ENCODE measurements at places on chromosomes 2 and 18. TPM values are rescaled to one million over a fixed set of nuclear protein-coding genes. Genes with fewer than 3 reads are reported as not detected.

- no peaks in the 10 kb centered on the region for H3K36me3 ChIP-seq
- no peaks in the 10 kb centered on the region for H3K27me3 ChIP-seq
- H3K4me3 ChIP-seq: no peak overlapping the region
These were observed 13.9 kb upstream of the TANK start for GRCh38 chr2:161146209-161146775.

DNA sequence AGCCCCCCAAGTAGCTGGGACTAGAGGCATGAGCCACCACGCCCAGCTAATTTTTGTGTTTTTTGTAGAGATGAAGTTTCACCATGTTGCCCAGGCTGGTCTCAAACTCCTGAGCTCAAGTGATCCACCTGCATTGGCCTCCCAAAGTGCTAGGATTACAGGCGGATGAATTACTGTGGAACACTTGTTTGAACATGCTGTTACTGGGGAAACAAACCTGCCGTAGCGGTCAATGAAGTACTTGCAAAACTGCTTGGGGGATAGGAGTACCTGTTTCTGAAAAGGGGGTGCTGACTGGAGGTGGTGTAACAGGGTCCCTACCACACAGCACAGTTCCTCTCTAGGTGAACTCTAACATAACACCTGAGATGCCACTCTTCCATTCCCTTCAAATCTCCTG is 5.9 kb upstream of the IMPACT start:
- H3K4me3 ChIP-seq: no peak overlapping the region
- H3K4me1 ChIP-seq: no peaks in the 10 kb centered on the region
- peaks cover 78% of the 10 kb centered on the region for H3K27me3 ChIP-seq
- no peak for DNase-seq

TCF4 gene
- 101 TPM for total RNA-seq

- no peak overlapping the region for H3K27ac ChIP-seq
- DNase-seq: no peak
- no peaks in the 10 kb centered on the region for H3K27me3 ChIP-seq
- H3K4me3 ChIP-seq: no peak overlapping the region
These were observed 10.0 kb downstream of the FOXI3 start for GRCh38 chr2:88442473-88442872.

DNA sequence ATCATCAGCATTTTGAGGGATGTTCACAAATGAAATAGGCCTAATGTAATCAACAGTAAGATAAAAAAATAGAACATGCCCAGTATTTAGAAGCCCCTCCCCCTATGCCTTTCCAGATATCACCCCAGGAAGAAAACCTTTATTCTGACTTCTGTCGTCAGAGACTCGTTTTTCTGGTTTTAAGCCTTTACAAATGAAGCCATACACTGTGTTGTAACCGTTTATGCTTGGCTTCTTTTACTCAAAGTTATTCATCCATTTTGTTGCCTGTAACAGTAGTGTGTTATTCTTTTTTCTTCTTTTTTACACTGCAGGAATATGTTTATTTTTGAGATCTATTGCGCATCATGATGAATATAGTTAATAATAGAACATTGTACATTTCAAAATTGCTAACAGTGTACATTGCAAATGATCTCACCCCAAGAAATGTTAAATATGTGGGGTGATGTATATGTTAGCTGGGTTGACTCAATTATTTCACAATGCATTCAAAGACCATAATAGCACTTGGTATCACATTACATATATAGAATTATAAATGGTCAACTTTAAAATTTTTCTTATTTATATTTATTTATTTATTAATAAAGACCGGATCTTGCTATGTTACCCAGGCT is 28.1 kb upstream of the PNPT1 start:
- no peak overlapping the region for H3K4me3 ChIP-seq
- DNase-seq: no peak
- no peaks in the 10 kb centered on the region for H3K36me3 ChIP-seq
- no peaks in the 10 kb centered on the region for H3K4me1 ChIP-seq
- no peak overlapping the region for H3K27ac ChIP-seq
- no peaks in the 10 kb centered on the region for H3K27me3 ChIP-seq

- H3K27ac ChIP-seq: peak overlapping the region; percentile 74
- peaks cover 4% of the 10 kb centered on the region for H3K36me3 ChIP-seq
- H3K27me3 ChIP-seq: no peaks in the 10 kb centered on the region
- DNase-seq: peak; percentile 21
- peaks cover 8% of the 10 kb centered on the region for H3K4me1 ChIP-seq
These were observed 569 bp downstream of the TMX3 start for GRCh38 chr18:68714366-68714711.

TMEM182 gene
- 2.8 TPM for total RNA-seq

CNDP1 gene
- total RNA-seq: not detected

GRCh38 chr2:121326628-121327027 is 41.6 kb upstream of the TFCP2L1 start:
- no peaks in the 10 kb centered on the region for H3K27me3 ChIP-seq
- H3K4me1 ChIP-seq: no peaks in the 10 kb centered on the region

PROKR1 gene
- 0.63 TPM for total RNA-seq

GRCh38 chr2:40470822-40471813 is 19.2 kb upstream of the SLC8A1 start:
- no peaks in the 10 kb centered on the region for H3K27me3 ChIP-seq
- H3K4me1 ChIP-seq: no peaks in the 10 kb centered on the region
- no peak overlapping the region for H3K4me3 ChIP-seq
- no peak overlapping the region for H3K27ac ChIP-seq
- no peak for DNase-seq

DNA sequence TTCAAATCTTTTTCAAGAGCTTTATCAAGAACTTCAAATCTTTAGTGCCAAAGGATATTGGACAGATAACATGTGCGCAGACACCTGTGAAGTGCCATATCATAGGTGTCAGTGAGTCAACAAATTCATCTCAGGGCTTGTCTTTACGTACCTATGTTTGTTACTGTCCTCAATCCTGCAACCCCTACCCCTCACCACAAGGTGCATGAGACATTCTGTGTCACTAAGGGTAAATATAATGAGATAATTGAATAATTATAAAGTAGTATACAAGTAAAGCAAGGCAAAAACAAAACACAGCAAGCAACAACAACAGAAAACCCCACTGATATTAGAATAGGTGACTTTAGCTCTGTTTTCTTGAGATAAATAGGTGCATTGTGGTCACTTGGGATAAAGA is 1495.8 kb upstream of the TMEFF2 start:
- H3K4me1 ChIP-seq: no peaks in the 10 kb centered on the region
- no peak for DNase-seq
- H3K27ac ChIP-seq: no peak overlapping the region
- no peaks in the 10 kb centered on the region for H3K36me3 ChIP-seq

GRCh38 chr2:135913727-135914365 is 37.6 kb upstream of the MCM6 start:
- H3K27ac ChIP-seq: no peak overlapping the region
- H3K27me3 ChIP-seq: no peaks in the 10 kb centered on the region
- peaks cover 26% of the 10 kb centered on the region for H3K36me3 ChIP-seq
- H3K4me3 ChIP-seq: no peak overlapping the region

- H3K27me3 ChIP-seq: no peaks in the 10 kb centered on the region
- no peaks in the 10 kb centered on the region for H3K4me1 ChIP-seq
- no peak for DNase-seq
- H3K36me3 ChIP-seq: no peaks in the 10 kb centered on the region
- no peak overlapping the region for H3K27ac ChIP-seq
These were observed 8.6 kb downstream of the CHN1 start for GRCh38 chr2:174996622-174997021.

Data from tibial nerve (tissue), 4 donors.